ENCODE measurements at places on chromosomes 2 and 18.

- DNase-seq = no peak
These were observed 406.9 kb downstream of the LNPK start for GRCh38 chr2:175595139-175595538.

- DNase-seq = no peak
These were observed 222.2 kb downstream of the GLI2 start for GRCh38 chr2:120957905-120958304.

DNA sequence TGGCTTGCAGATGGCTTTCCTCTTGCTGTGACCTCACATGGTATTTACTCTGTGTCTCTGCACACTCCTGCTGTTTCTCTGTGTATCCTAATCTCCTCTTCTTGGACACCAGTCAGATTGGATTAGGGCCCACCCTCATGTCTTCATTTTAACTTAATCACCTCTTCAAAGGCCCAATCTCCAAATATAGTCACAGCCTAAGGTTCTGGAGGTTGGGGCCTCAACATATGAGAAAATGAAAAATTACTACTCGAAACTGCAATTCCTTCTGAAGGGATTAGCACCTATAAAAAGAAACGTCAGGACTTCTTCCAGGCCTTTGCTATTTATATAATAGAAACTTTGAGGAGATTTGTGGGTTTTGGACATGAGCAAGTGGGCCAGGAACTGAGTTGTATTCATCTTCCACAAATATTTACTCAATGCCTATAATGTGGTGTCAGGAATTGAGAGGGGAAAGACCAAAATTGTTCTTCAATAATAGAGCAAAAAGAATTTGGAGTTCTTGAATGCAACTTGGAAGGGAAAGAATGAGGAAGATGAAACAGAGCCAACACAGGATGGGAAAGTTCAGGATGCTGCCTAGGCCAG is 270.0 kb upstream of the FN1 start:
- DNase-seq = no peak

DNA sequence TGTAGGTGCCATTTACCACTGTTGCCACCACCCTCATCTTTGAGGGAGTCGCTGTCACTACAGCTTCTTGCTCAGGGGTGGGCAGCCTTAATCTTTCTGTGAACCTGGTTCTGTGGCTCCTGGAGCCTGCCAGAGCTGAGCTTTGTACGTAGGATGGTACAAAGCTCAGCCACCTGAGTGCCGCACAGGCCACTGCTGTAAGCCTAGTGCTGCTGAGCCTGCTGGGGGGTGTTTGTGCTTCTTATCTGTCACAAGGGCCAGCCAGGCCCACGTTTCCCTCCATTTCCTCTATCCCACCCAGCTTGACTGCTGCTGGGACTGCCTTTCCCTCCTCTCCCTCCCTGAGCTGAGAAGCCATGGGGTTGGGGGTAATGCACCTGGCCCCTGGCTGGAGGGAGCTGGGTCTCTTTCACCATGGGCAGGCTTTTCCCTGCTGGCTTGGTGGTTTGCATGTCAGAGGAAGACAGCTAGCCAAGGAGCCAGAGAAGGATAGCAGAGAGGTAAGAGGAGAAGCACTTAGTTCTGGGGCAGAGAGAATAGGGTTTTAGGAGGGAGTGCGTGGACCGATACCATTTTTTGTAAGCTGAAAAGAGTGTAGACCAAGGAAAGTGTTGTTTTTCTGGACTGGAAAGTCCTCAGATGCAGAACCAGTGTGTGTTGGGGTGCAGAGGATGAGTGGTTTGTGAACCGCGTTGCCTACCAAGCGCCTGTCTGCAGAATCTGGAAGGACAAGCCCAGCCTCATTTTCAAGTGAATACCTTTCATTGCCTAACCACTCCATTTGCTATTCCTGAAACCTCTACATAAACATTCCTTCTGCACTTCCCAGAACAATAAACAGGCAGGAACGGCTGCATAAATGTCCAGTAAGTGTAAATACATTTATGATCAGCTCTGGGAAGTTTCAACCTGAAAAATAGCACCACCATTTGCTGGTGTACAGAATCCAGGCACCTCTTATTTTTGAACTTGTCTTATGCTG is 45.1 kb upstream of the FHL2 start:
- no peak for DNase-seq

Data from GM10248 (cell line).